ENCODE measurements at places on chromosomes 7 and 10. TPM values are rescaled to one million over a fixed set of nuclear protein-coding genes. Genes with fewer than 3 reads are reported as not detected.

GATA3 gene
- 79.5 TPM for total RNA-seq

TUBB8 gene
- not detected for total RNA-seq

ANXA8L1 gene
- total RNA-seq = not detected

ZNF425 gene
- total RNA-seq = 1.2 TPM

Measured in activated T-helper 1 cell treated with anti-CD3 and anti-CD28 coated beads, Interleukin-12 subunit alpha, Interleukin-12 subunit beta, Interleukin-2, Interleukin-4 antibody, amounts not matched to agents 30 ng/mL and 10 ng/mL and 1 ng/mL, durations not matched to agents 14 hours and 24 hours and 36 hours (primary cell).